NCI-H526 (cell line): ENCODE measurements at places on chromosomes 11 and 22.
A peak's percentile ranks its signal among the peaks of the same experiment; 100 is the strongest.

DNA sequence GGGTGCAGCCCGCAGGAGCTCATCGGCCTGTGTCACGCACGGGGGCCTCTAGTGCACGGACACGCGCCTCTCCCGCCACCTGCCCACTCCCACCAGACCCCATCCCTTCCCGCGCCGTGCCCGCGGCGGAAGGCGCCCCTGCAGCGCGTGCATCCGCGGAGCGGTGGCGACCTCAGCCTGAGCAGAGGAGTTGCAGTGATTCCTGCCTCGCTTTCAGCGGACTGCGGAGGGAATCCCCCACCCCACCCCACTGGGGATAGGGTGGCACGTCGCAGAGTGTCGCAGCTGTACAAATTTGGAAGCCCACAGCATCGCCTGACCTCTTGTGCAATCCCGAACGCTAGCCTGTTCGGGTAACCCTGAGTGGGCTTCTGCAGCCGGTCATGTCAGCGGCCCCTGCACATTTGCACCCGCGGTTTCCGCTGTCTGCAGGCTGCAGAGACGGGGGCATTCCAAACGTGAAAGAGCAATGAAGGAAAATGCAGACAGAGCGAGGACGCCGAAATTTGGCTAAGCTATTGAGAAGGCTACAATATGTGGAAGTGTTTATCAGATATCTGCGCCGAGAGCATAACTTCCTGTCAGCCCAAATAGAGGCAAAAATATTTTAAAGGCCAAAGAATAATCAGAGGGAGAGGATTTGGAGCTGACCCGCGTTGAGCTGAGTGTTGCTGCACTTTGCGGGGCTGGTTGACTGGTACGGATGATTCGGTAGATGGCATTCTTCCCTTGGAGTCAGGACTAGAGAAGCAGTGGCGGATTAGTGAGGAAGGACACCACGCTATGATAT, 617 bp upstream of the ARHGAP20 start:
- peak; percentile 93 for DNase-seq

DNA sequence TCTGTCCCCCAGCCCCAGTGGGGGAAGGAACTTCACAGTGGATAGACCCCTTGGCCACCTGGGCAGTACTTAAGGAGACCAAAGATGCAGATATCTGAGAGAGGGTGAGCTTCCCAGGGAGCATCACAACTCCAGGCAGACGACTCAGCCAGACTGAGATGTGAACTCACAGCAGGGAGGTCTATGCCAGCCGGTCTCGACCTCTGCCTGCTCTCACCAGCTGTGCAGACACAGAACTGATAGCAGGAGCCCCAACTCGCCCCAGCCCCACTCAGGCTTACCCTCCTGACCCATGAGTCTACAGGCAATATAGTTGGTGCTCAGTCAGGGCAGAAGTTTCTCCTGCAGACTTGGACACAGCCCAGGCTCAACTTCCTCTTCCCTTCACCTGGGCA, 29.7 kb upstream of the ACCSL start:
- DNase-seq: no peak

DNA sequence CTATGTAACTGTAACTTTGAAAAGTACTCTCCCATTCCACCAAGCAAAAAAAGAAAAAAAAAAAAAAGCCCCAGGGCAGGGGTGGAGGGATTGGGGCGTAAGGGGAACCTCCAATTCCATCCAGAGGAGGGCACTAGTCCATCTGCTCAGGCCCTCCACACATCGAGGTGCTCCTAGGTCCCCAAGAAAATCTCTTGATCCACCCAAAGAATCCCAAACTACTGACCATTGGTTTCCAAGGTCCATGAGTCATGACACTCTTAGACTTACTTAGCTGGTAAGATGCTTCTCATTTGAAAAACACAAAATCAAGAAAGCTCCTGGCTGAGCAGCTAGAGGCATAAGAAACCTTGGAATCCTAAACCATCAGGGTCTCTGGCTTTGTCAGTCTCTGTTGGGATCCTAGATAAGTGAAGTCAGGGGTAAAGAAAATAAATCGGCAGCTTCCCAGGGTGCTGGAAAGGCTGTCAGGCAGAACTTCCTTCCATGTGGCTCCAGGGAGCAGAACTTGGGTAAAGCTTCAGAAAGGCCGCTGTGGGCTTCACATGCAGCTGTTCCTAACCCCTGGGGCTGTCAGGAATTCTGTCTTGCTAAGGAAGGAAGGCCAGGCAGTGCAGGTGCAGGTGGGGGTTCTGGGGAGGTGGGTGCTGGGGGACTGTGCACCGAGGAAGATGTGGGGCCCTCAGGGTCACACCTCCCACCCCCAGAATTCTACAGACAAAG, 49.4 kb upstream of the ADA2 start:
- no peak for DNase-seq

- no peak for DNase-seq
Measured at GRCh38 chr11:108393046-108393445, 74.3 kb downstream of the C11orf65 start.

DNA sequence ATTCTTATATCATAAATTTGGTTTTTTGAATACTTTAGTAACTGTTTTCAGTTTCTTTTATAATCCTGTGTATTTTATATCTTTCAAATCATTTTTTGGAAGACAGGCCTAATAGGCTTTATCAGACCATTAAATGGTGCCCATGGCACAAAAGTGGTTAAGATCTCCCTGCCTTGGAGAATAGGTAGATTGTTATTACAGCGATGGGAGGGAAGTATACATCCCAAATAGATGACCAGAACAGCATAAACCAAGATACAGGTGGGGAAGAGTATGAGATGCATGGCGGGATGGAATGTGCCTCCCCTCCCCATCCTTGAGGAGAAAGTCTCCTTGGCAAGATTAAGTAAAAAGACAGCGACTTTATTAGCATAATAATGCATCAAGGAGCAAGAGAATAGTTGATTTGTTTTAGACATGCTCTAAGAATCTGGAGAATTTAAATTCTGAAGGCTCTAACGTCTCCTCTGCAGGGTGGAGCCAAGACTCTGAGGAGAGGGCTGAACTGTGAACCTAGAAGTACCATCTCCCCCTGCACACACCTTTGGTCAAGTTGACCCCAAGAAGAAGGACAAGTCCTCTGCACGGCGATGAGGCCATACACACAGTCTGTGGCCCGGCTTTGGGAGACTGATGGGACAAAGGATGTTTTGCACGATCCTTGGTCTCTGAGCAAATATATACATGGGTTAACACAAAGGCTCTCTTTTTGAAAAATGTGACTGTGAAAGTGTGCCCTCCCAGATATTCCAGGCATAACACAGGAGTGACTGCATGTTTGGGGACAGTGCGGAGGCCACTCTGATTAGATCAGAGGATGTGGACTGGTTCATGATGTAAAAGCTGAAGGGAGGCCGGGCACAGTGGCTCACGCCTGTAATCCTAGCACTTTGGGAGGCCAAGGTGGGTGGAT, 61.1 kb upstream of the SLC35C1 start:
- DNase-seq: no peak

- peak; percentile 90 for DNase-seq
Measured at GRCh38 chr11:27201454-27202302, 161.1 kb downstream of the BBOX1 start.

GRCh38 chr11:75160220-75160757, 9.4 kb downstream of the SLCO2B1 start:
- DNase-seq: no peak

DNA sequence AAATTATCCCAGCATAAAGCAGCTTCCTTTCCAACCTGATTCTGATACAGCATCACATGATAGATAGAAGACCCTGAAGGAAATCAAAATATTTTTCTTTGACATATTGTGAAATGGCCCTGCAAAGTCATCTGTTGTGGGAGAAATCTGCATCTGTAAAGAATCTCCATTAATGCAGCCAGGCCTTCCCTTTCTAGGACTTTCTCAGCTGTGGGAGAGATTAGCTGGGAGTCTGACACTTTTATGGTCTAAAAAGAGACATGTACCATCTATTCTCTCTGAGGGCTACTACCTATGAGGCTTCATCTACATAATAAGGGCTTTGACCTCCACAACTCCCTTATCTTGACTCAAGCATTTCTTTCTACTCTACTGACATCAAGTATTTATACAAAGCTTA, 238.1 kb downstream of the SWAP70 start:
- no peak for DNase-seq

GRCh38 chr11:93081694-93082093, 112.2 kb downstream of the MTNR1B start:
- no peak for DNase-seq

- no peak for DNase-seq
Measured at GRCh38 chr22:49331223-49331815, 496.4 kb downstream of the BRD1 start.

- no peak for DNase-seq
Measured at GRCh38 chr11:118117790-118118601, 31.2 kb upstream of the SMIM35 start.

- DNase-seq: peak; percentile 43
Measured at GRCh38 chr11:17864478-17864941, 129.9 kb downstream of the KCNC1 start.

- no peak for DNase-seq
Measured at GRCh38 chr11:2529173-2529572, 84.4 kb downstream of the KCNQ1 start.

DNA sequence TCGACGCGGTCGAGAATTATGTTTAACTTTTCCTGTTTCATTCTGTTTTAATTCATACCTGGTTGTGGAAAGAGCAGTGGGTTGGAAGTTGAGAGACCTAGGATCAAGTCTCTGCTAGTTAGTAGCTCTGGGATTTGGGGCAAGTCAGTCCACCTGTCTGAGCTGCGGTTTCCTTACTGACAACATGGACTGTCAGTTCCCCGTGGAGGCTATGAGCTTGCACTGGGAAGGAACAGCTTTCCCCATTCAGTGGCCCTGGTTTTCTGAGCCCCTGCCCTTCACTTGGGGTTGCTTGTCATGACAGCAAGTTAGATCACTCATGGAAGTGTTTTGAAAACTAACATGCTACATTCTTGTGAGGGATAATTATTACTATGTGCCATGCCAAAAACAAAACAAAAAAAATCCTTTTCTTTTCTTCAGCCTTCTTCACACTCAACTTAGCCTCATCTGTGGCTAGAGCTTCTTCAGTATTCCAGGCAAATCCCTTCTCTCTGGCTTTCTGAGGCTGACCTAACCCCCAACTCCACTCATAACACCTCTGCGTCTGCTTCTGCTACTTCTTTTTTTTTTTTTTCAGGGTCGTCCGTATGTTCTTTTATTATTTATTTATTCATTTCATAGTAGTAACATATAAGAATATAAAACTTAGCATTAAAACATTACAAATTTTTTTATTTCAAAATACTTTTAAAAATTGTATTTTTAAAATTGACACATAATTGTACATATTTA, 43.0 kb upstream of the ZBED5 start:
- no peak for DNase-seq

DNA sequence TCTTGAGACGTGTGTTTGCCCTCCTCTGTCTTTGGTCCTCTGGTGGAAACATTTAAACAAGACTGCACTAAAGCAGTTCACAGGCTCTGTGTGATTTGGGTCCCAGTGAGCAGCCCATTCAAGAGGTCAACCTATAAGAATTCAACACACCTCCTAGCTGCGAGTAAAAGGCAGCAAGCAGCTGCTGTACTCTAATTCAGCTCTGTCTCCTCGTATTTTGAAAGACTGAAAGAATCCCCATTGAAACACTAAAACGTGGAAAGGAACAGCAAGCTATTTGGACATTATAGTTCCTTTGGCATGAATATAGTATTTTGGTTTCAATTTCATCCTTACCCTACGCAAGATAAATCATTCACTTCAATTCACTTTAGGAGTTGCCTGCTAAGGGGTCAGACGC, 1046.7 kb downstream of the DLG2 start:
- DNase-seq: no peak

DNA sequence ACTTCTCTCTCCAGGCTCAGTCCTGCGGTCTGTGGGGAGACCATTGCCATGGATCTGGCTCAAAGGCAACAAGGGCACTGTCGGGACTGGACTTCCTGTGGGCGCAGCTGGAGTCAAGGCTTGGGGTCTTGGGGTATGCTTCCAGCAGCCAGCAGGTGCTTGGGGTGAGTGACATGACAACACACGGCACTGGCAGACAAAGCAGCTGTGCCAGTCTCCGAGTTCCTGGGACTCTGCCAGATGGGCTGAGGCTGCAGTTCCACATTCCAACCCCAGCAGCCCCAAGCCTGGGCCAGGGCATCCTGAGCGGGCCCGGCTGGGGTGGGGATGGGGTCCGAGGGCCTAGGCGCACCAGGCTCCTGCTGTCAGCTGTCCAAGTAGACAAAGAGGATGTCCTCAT, 12.3 kb downstream of the GUCD1 start:
- no peak for DNase-seq

GRCh38 chr11:122803716-122804115, 34.6 kb upstream of the CRTAM start:
- no peak for DNase-seq

DNA sequence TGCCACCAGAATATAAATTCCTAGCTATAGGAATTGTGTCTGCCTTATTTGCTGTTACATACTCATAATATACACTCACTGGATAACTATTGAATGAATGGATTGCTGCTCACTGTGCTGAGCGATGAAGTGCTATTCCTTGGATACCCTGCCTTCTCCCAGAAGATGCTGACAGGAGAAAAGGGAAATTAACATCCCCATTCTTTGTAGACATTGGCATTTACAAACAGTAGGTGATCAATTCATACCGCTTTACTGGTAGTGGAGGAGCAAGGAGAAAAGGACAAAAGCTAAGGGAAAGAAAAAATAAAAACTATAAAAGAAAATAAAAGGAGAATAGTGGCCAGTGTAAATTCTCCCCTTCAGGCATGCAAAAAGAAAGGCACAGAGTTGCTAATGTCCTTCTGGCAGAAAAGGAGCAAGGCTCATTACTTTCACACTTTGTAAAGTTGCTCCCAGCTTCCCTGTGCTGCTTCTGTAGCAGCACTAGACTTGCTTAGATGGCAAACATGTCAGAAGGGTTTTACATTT, 183.0 kb downstream of the LUZP2 start:
- DNase-seq: no peak

DNA sequence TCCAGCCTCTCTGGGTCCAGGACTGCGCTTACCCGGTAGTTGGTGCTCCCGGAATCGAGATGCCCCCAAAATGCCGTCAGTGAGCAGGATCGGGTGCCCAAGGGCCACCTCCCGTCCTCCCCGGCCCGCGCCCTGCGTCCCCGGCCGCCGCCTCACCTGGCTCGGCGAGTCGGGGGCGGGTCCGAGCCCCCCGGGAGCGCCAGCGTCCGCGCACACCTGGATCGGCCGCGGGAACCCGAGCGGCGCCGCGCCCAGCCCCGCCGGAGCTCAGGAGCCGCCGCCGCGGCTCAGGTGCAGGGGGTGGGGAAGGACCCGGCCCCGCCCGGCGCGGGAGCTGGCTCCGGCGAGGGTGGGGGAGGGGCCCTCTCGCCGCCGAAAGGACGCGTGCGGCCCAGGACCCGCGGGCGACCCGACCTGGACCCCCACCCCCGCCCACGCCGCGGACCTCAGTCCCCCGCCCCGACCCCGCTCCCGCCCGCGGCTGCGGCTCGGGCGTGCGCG, at the start of gene SHANK2:
Gene SHANK2, minus strand, starts transcription at position 309 of the 501 bp plus-strand sequence. CDS start 105,251 bp downstream, outside the sequence.
- DNase-seq: no peak

- no peak for DNase-seq
Measured at GRCh38 chr11:60165538-60165937, 17.3 kb downstream of the MS4A6A start.

- peak; percentile 72 for DNase-seq
Measured at GRCh38 chr22:23281406-23282088, 101.2 kb downstream of the BCR start.

- peak; percentile 89 for DNase-seq
Measured at GRCh38 chr11:121112498-121113455, 11.7 kb downstream of the TECTA start.
